Mesothelial cell of epicardium (in vitro differentiated cells): ENCODE measurements at places on chromosomes 7 and 10.

GRCh38 chr10:22710139-22710745, 4.1 kb downstream of the PIP4K2A start:
- no peak for DNase-seq

DNA sequence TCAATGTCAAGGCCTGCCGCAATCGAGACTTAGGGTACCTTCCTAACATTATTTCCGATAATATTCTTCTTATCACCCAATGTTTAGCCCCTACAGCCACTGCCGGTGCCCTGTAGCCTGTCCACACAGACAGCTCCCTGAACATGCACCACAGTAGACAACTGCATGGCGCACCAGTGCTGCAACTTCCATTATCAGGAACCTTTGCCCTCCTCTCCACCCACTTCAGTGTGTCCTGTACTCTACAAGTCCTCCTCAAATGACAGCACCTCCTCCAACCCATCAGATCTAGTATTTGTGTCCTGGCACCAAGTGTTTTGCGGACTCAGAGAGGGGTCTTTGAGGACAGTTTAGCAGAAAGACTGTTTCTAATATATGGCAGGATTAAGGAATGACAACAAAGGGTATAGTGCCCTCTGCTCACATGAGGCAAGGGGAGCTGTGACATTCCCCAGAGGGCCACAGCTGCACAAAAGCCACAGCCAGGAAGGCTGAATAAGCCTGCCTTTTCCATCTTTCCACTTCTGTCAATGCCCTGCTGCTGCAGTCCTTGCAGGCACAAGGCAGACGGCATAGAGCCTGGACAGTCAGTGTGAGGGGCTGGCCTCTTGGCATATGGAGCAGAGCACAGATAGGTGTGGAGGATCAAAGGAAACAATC, 335.4 kb downstream of the PARD3 start:
- DNase-seq = no peak

- DNase-seq = no peak
Measured at GRCh38 chr7:23074443-23075261, 30.9 kb upstream of the KLHL7 start.

DNA sequence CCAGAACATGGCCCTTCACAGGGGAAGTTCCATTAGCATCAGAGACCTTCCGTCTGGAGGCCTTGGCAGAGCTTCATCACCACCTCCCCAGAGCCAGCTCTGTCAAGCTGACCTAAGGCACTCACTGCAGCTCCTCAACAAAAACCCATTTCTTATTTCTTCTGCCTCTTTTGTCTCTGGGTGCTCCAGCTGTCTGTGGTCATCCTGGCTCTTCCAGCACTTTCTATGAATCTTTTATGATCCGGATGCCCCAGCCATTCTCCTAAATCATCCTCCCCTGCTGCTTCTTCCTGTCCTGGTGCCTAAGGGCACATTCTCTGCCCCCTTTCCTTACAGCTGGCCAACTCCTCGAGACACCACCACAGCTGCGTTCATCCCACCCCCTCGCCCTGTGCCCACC, 171.7 kb upstream of the INSYN2A start:
- DNase-seq = no peak

DNA sequence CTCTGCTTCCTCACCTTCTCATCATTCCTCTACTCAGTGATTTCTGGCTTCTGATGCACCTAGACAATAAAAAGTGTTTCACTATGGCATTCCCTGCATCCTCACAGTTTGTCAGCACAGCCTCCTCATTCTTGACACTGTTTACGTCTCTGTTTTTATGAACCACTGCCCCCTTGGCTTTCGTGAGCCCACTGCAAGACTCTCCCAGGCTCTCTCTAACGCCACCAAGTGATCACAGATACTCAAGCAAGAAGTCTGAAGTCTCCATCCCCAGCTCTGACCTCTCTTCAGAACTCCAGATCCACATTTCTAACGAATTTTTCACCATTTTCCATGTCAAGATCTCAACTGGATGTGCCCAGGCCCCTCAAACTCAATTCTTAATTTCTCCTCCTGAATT, 8.9 kb downstream of the SLC16A9 start:
- no peak for DNase-seq

GRCh38 chr7:91826377-91826776, 54.1 kb downstream of the MTERF1 start:
- DNase-seq = no peak

DNA sequence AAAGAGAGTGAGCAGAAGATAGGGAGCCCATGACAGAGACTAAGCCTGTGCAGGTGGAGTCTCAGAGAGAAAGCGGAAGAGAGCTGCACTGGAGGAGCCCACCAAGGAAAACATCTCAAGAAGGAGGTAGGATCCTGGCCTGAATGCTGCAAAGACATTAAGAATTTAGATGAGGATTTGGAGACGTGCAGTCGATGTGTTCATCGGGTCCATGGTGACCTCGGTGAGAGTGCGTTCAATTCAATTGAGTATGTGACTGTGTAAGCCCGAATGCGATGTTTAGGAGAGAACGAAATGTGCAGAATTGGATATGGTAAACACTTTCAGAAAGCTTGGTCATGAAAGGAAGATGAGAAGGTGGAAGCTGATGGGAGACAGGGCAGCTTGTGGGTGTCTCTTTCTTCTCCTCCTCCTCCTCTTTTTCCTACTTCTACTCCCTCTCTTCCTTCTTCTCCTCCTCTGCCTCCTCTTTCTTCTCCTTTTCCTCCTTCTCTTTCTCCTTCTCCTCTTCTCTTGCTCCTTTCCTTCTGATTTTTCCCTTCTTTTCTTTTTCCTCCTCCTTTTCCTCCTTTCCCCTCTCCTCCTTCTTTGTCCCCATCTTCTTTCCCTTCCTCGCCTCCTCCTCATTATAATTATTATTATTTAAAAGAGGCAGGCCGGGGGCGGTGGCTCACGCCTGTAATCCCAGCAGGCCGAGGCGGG, 276.0 kb downstream of the RPS24 start:
- DNase-seq = peak; percentile 27

DNA sequence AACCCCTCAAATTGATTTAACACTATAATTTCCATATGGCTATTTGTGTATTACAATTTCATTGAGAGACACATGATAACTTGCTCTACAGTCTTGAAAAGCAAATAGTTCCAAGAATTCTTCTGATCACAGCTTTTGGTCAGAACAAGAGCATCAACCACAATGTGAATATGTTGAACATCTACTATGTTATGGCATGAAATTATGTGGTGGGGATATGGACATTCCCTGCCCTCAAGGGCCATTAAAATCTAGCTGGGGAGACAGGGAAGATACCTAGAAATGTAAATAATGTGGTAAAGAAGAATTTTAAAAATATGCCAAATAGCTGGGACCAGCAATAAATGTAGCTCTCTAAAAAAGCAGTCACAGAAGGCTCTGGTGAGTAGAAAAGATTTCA, 262.2 kb downstream of the FZD1 start:
- DNase-seq = no peak

DNA sequence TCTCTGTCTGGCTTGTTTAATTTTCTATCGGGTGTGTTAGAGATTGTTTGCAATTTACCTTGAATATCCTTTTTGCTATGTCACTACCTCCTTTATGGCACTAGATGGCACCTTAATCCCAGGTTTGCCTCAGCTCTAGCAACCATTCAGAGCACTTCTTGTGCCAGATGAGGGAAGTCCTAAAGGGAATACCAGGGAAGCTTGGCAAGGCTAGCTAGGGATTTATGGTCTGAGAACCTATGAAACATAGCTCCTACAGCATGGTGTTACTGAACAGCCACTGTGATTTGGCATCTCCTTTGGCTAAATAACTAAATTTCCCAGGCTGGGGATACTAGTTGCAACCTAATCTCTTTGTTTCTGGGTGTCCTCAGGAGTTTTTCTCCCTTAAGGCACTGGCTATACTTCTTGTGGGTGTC, 69.0 kb upstream of the VOPP1 start:
- DNase-seq = no peak

DNA sequence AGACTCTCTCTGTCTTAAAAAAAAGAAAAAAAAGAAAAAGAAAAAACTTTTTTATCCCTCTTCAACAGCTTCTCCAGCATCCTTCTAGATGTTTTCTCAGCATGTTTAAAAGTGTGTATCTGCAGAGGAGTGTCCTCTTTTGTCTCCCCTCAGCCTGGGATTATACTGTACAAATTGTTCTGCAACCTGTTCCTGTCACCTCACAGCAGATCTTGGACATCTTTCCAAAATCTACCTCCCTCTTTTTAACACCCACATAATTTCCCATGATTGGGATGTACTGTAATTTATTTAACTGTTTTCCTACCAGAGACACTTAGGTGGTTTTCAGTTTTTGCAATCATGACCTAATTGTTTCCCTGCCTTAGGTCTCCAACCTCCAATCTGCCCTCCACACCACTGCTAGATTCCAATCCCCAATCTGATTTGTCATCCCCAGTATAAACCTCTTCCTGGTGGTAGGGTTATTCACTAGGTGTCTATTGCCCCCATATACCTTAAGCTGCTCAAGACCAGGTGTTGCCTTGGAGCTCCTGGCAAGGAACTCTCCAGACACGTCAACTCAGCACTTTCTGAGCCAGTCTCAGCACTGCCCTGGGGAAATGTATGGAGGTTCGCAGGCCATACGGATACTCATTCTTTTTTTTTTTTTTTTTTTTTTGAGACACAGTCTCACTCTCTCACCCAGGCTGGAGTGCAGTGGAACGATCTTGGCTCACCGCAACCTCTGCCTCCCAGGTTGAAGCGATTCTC, 17.6 kb upstream of the DDIT4 start:
- no peak for DNase-seq

DNA sequence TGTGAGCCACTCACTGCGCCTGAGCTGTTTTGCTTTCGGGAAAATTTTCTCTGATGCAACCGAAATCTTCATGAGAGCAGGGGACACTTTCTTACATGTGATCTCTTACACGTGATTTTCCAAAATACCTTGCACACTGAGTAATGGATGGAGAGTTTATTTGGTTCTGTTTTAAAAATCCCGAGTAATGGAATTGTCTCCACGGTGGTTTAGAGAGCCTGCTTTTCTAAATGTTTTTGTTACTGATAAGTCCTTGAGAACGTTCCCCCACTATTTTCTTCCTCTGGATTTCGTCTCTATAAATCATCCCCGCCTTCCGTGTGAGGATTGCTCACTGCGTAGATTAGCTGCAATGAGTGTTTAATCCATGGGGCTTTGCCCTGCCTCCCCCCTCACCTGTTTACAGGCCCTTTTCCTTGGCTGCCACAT, 25.7 kb downstream of the CAMK1D start:
- DNase-seq = no peak

DNA sequence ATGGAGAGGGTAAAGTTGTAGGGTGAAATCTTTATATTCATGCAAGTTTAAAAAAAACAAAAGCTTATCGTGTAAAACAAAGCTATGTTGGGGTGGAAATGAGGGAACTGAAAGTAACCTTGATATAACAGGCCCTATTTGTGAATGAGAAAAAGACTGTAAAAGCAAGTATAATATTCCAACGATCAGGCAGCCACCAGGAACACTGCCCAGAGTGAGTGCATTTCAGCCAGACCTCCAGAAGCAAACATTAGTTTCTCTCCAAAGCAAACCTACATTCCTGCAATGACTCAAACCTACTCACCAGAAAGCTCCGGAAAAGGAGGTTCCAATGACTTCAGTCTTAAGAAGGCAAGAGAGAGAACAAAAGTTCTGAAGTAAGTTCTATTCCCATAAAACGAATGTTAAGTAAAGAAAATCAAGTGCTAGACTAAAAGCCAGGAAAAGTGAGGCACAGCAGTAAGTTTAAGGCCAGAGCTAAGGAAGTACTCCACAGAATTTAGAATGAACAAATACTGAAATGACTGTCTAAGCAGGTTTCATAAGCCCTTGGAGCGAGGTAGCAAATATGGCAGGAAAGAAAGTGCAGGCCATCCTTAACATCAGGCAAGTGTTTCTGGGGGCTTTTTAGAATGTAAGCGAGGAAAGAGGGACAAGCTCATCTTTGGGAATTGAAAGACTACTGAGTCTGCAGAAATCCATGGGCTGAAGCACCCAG, 493.1 kb downstream of the XPNPEP1 start:
- DNase-seq = no peak

DNA sequence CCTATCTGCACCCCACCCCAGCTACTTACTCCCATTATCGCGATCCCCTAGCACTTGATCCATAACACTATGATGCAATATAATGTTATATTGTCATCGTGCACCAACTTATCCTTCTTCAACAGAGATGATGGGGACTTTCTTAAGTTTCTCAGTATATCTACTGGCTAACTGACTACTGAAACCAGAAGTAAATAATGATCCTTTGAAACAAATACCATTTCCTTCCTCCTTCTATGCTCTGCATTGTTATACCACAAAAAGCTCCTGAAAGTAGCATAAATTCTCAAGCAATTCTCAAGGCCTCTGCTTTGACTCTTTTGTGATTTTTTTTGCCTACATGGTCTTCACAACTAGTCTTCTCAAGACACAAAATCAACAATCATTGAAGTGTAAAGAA, 68.9 kb downstream of the HTR7 start:
- DNase-seq = no peak

DNA sequence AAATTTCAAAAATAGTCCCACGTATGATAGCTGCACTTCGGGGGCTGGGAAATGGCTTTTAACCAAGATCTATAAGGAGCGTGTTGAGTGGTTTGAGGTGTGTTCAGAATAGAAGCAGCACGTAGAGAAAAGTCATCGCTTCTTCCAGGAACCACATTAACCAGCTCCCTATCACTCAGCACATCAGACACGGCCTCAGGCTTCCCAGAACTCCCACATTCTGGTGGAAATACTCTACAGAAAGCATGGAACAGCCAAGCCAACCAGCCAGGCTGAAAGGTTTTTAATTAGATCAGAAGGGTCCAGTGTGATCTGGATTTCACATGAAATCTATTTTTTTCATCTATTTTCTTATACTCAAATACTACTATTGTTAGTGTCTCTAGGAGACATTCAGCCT, 231.5 kb upstream of the NRP1 start:
- DNase-seq = no peak

- DNase-seq = no peak
Measured at GRCh38 chr7:80907141-80907601, 11.7 kb downstream of the SEMA3C start.

DNA sequence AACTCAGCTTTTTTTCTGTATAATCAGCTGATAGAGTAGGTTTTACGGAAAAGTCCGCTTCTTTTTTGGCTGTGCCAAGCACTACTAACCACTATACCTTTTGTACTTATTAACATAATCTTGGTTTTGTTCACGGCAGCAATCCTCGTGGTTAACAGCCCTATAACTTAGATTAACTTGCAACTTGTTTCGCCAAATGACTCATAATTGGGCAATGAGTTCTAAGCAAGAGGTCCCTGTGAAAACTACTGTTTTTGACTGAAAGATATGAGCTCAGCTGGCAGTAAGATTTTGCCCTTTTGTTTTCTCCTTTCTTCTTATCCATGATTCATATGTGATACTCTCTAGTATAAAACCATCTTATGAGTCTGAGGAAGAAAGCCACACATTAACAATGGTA, 345.0 kb upstream of the PCDH15 start:
- DNase-seq = no peak
